ENCODE measurements at places on chromosomes 3 and 15.

DNA sequence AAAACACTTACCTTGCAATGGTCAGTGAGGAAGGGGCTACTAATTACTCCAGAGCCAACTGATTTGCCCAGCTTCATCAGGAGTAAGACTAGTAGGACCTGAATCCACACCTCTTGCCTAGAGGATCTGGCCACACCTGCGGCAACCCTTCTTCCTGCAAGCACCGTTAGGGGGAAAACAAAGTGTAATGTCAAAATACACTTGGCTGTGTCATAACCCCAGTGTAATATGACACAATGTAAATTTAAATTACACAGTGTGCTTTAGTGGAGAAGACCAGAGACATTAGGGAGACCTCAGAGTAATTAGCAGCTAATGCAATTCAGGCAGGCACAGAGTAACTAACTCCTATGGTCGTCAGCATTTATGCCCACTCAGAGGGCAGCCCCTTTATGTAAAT, 308.5 kb upstream of the ARRDC4 start:
- no peak for DNase-seq

- no peak for DNase-seq
Observed at GRCh38 chr3:124854009-124854408, 33.2 kb downstream of the ITGB5 start.

DNA sequence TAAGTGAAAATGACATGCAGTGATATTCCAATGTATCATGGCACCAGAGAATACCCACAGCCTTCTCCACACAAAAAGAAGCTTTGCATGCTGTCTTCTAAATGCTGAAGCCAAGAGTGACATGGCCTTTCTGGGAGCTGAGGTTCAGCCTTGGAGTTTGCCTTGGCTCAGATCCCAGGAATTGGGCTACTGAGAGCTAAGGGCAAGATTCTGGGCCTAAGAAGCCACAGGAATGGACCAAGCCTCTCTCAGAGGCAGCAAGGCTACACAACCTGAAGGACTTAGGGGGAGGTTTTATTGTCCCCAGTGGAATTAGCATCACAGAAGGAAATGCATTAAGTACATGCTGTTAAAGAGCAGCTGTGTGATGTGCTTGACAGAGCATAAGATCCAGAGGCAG, 1078.5 kb downstream of the TUSC7 start:
- DNase-seq = no peak

DNA sequence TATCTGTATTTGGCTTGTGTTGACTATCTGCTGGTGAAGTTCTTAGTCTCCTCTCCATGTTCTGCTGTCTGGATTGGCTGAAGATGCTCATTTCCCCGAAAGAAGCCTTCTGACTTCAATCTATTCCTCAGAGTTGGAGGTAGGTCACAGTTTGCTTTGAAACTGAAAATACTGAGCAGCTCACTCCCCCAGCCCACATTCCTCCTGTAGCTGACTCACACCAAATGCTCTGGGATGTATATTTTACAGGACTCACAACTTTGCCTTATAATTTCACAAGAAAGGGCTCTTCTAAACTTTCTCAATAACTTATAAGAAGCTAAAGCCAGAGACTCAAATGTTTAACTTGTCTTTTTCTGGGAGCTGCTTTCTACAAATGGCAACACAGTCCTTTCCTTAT, 36.3 kb upstream of the SNX4 start:
- DNase-seq = no peak

DNA sequence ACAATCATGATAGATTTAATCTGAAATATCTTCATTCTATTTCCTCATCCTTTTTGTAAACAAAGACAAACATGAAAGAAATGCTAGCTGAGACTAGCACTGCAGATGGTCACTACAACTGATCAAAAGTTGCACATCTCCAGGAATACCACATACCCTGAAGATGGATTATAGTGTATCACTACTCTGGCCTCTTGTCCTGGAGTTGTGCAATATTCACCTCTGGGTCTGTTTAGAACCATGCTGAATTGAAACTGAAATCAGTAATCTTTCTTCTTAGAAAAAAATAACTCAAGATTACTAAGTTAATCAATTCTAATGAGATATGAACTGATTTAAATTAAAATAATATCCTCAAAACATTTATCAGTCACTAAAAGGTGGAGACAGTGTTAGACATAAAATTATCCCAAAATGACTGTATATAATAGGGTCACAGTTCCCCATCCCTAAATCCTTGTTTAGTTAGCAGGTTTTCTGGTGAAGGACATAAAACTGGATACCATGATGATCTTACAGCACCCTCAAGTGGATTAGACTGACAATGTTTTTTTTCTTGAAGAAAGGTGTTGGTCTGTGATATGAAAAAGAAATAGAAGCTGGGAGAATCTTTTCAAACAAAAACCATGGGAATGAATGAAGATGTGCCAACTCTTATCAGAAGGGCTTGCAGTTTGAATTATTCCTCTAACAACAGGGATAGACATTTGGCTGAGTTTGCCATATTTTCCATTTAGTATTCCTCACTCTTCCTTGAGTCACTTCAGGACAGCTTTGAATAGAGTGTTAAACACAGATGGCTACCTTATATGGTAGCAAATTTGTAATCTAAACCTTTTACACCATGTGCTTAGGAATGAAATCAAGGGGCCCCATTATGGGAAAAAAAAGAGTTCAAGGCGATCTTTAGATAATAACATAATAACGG, 7.1 kb upstream of the TTC14 start:
- DNase-seq = no peak

DNA sequence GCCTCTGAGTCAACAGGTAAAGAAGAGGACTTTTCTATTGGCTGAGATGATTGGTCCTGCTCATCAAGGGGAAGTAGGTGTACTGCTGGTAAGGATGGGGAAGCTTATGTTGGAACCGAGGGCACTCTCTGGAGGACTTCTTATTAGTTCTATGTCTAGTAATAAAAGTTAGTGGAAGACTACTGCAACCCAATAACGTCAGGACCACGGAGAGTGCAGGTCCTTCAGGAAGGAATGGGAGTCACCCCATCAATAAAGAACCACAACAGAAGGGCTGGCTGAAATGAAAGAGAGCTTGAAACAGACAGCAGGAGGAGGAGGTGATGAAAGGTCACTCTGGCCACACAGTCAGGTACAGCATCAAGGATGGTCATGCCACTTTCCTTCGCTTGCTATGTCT, 68.8 kb upstream of the PRR23E start:
- DNase-seq = no peak

DNA sequence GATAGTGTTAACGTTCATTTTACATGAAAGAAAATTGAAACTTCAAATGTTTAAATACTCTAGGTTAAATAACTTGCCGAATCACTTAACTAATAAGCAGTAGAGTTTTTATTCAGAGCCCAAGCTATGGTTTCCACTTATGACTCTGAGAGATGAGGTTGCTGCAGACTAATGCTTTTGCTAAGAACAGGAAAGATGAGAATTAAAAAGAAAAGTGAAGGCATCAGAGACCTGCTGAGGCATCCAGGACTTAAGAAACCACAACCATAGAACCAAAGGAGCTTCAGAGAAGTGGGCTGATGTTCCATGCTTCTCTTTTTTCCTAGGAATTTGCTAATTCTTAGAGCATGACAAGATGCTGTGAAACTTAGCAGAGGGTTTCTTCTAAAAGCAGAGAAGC, 9.5 kb downstream of the HMG20A start:
- no peak for DNase-seq

DNA sequence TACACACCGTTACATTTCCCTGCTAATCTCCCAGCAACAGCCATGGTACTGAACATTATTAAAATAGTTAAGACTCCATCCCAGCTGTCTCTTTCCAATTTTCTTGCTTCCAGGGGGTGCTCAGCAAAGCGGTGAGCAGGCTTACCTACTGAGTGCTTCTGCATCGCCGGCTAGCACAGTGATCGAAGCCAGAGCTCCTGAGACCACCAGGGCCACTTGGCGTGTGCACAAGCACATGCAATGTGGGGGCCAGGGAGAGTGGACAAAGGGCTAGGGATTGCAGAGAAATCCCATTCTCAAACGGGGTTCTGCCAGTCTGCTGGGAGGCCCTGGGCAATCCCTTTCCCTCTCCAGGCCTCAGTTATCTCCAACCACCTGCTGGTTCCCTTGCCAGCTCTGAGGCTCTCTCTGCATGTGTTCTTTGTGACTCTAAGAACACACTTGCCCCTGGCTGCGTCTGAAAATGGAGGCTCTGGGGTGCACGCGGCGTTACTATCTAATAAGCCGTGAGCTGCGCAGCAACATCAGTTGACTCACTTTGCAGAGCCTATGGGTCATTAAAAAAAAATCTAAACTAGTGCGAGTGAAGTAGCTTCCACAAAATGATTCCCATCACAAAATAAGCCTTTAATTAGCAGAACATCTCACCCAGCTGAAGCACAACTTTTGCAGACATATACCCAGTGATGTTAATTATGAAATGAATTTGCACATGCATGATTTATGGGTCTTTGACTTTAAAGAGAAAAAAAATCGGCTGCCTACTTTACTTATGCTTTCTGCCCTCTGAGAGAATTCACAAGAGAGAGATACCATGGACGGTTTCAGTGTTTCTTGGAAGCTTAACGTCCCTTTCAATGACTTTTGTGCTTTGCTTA, 271.5 kb downstream of the TLE3 start:
- DNase-seq = no peak

DNA sequence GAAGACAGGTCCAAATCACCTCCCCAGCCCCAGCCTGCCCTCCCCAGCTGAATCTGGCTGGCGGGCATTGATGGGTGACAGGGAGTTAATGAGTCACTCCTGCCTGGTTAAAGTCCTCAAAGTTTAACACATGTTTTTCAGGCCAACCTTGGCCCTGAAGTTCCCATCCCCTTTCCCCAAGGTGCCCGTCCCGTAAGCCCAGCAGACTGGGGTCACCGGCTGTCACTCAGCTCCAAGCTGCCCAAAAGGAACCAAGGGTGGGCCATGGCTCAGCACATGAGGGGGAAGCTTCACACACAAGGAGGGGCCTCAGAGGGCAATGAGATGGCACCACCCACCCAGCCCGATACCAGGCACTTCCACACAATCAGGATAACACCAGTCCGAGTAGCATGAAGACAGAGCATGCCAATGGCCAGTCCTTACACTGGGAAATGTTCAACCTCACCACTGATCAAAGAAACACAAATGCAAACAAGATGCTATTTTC, 10.2 kb upstream of the KLF15 start:
- no peak for DNase-seq

DNA sequence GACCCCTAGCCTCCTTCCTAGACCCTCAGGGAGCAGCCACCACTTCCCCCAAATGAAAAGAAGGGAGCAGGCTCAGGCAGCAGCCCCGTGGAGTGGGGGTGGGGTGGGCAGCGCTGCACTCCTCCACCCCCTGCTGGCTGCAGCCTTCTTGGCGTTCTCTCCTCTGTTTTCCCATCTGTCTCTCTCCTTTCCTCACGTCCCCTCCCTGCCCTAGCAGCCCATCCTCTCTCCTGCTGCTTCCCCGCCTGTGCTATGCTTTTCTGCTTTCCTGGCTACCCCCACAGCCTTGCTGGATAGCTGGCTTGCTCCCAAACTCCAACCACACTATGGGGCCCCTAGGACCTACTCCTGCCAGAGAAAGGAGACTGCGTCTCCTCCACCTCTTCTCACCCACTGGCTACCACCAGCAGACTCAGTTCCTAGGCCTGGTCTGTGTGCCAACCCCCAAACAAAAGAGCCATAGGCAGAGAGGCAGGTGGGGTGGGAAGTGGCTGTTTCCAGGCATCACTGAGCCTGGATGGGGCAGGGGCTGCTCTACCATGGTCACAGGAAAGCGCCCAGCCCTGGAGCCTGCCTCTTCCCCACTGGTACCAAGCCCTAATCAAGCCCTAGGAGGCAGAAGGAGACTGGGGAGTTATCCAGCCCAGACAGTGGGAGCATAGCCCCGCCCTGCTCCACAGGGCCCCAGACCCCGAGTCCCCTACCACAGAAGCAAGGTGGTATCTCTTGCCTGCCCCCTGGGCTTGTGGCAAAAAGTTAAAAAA, 3.4 kb upstream of the DISP2 start:
- DNase-seq = peak; percentile 59

DNA sequence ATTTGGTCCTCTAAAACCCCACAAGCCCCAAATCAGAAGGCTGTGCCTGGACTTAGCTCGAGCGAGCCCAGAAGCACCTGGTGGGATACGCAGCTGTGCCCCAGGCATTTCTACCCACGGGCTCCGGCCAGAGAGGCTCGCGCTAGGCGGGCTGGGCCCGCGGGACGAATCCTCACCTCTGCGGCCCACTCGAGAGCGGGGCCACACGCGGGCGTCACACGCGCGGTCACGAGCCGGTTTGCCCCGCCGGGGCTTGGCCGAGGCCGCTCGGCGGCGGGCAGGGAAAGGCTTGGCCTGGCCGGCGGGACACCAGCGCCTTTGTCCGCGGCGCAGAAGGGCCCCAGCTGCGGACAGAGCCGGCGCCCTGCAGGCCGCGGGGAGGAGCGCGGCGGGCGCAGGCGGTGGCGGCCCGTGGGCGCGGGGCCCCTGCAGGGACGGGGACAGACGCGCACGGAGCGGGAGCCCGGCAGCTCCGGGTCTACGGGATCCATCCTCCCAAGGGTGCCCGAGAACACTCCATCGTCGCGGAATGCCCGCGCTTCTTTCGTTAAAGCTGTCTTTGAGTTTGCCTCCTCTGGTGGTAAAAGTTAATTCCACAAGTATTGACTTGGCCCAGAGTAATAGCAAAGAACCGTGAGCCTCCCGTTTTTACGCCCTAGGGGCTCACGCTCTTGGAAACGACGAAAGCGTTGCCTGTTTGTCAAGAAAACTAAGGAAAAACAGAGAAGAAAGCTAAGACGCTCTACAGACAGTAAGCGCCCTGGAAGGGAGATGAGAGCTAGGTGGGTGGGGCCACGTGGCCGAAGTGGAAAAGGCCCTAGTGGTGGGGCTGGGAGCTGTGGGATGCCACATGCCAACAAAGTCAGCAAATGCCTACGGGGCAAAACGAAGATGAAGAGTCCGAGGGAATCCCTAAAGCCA, 26.4 kb downstream of the TYRO3 start:
- peak; percentile 42 for DNase-seq

DNA sequence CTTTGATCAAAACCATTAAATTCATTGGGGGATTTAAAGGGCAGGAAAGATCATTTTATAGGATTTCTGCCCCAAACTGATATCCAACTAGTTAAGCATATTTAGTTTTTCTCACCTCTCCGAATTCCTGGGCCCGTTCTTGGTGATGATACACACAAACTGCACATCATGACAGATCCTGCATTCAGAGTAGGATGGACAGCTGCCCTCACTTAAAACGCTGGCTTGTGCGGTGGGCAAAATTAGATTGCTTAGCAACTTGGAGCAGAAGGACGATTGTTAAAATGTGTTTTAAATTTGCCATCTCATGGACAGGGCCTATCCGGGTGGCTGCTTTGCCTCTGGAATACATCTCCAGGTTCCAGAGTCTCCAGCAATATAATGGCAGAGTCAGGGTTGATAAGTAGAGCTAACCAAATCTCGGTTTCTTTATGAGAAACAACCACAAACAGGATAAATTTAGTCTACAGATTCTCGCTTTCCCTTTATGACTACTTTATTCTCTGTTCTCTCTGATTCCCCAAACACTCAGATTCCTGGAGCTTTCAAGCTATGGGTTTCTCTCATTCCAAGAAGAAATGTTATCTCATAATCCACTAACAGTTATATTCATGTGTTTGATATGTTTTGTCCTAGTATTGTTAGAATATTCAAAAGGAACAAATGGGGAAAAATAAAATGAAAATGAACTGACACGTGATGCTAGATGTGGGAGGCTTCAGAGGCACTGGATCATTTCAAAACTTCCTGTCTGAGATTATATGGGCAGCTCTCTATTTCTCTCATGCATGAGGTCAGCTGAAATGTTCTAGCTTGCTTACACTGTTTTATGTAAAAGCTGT, 1014.1 kb upstream of the SEMA6D start:
- no peak for DNase-seq
